Bronchial epithelial cell (primary cell): ENCODE measurements at places on chromosomes 3 and 15.

- no peak for DNase-seq
Observed at GRCh38 chr15:56099311-56099710, 105.9 kb upstream of the NEDD4 start.

GRCh38 chr3:114442246-114442645 lies 148.4 kb downstream of the TIGIT start:
- peak; percentile 34 for DNase-seq

DNA sequence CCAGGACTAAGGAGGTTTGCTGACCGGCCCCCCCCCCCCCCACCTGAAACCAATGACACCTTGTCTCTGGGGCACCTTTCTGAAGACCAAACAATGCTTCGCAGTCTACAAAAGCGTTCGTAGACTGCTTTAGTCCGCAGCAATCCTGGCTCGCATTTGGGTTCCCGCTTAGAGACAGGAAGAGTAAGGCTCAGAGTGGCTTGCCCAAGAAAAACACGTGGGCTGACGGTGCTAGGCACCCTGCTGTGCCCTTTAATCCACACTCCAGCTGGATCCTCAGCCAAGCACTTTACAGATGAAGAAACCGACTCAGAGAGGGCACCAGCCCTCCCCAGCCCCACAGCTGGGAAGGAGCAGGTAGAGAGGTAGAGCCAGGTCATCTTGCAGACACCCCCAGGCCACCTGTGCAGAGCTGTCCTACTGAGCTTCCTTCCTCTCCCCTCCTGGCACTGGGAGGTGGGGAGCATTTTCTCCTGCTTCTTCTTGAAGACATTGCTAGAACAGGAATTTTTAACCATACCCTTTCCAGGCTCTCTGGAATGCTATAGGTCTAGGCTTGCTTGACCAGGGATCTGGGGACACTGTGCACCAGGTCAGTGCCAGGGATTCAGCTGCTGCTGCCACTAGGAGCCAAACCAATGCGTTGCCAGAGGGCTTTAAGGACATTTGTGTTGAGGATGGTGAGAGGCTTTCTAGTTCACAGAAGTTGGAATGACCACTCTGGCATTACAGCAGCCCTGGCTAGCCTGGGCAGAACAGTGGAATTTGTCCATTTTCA lies 1.0 kb upstream of the KLF15 start:
- no peak for DNase-seq

DNA sequence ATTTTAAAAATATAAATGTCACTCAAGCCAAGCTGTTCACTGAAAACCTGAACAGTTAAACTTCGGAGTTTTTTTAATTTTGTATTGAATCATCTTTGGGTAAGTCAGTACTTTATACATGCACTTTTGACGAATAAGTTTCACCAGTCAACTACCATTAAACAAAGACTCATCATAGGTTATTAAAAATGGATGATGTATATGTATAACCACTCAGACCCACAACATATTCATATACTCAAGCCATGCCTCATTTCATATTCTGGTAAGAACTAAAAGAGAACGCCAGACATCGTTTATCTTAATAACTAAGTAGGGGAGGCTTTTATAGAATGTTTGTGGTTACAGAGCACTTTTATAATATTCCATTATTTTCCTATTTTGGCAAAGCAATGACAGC lies 18.3 kb downstream of the MSL2 start:
- no peak for DNase-seq

- no peak for DNase-seq
Observed at GRCh38 chr3:78820542-78820941, 947.3 kb downstream of the ROBO1 start.
